ENCODE measurements at places on chromosomes 1 and 21.

GRCh38 chr1:4718071-4718470 is 63.7 kb downstream of the AJAP1 start:
- no peak for DNase-seq

DNA sequence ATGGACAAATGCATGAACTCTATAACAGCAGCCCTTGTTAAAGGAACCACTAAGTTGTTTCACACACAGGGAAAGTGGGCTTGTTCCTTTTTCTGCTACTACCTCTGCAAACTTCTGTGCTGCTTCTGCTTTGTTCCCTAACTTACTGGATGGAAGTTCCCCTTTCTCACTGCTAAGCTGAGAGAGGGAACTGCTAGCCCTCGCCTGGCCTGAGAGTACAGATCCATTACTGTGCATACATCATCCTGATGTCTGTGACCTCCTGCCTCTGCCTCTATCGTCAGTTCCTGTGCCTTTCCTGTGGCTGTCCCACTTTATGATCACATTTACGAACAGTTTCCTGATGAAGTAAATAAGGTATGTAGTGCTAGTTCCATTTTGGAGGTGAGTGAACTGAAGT is 3.5 kb downstream of the GNAT2 start:
- no peak for DNase-seq

GRCh38 chr1:21332554-21333311 is 42.5 kb upstream of the ECE1 start:
- no peak for DNase-seq

GRCh38 chr1:61844006-61844405 is 101.7 kb downstream of the PATJ start:
- DNase-seq: no peak

DNA sequence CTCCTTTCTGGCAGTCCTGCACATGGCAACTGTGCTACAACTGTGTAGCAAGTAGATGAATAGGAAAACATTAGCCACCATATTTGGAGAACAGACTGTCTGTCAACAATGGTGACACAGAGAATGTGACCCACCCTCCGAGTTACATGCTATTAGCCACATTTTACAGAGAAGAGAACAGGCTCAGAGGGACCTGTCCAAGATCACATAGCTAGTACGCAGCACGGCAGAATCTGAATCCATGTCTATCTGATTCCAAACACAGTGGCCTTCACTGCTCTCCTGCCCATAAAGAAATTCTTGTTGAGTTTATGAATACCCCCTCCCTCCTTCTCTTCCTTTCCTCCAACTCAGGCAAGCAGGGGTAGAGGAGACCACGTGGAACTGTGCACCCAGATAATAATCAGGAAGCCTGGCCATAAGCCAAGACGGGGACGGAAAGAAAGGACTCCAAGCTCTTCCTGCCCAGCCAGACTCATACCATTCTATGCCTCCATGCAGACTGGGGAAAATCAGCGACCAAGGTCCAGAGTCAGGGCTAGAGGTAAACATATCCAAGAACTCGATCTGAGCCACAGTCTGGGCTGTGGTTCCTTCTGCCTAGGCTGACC is 78.8 kb downstream of the TRABD2B start:
- DNase-seq: no peak

DNA sequence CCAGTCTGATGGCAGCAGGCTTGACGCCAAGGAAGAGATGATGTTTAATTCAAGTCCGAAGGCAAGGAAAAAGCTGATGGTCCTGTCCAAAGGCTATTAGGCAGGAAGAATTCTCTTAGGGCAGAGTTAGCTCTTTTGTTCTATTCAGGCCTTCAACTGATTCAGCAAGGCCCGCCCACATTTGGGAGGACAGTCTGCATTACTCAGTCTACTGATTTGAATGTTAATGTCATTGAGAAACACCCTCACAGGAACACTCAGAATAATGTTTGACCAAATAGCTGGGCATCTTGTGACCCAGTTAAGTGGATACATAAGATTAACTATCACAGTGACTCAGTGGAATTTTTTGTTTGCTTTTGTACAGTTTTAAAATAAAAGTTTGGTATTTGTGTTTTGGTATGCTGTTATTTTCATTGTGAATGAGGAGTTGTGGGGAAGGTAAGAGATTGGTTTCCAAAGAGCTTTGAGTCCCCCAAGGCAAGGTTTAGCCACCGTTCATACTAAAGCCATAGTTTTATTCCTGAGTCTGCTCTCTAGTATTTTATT is 1.7 kb upstream of the ZNF691 start:
- no peak for DNase-seq

DNA sequence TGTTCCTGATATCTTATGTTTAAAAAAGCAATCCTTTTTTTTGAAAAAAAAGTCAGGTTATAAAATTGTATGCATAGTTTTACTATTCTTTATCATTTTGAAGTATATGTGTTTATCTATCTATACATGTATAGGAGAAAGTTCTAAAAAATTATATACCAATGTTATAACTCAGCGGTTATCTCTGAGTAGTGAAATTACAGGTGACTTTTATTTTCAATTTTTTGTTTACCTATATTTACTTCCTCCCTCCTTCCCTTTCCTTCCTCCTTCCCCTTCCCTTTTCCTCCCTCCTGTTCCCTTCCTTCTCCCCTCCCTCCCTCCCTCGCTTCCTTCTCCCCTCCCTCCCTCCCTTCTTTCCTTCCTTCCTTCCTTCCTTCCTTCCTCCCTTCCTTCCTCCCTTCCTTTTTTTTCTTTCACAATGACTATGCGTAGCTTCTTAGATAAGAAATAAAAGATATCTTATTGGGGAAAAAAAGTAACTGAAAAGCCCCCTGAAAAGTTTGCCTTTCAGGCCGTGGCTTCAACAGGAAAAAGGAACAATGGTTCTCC is 77.1 kb downstream of the ABCA4 start:
- DNase-seq: no peak

DNA sequence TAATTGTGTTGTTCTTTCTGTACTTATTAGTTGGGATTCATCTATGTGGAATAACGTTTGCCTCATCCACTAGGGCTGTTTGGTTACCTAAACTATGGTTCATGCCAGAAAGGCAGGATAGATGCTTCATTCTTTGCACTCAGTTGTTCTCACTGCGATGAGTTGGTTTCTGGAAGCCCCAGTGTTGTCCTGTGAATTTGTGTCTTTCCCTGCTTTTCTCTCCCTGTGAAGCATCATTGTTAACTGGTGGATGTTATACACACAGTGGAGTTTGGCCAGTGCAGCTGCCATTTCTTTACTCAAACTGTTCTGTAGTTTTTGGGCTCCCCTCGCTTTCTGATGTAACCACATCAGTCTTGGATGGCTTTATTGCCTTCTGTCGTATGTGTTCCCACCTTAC is 143.6 kb upstream of the COL6A1 start:
- no peak for DNase-seq

GRCh38 chr21:34558166-34558565 is 46.2 kb upstream of the KCNE1 start:
- no peak for DNase-seq

DNA sequence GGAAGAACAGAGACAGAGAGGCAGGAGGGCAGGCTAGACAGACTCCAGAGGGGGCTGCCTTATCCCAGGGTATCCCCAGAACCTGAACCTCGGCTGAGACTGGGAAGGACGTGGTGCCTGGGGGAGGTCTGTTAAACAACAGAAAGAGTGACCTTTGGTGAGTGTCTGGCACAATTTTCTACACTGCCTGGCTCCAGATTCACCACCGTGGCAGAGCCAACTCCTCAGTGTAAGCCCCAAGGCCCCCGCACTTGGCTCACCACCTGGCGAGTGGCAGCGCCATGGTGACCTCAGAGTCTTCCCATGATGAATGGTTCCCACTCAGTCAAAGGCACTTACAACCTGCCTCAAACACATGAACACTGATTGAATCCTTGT is 6.5 kb downstream of the RD3 start:
- DNase-seq: no peak

- no peak for DNase-seq
Measured at GRCh38 chr1:115753830-115754229, 14.7 kb downstream of the CASQ2 start.

GRCh38 chr1:216457356-216457755 is 34.1 kb upstream of the USH2A start:
- DNase-seq: no peak

DNA sequence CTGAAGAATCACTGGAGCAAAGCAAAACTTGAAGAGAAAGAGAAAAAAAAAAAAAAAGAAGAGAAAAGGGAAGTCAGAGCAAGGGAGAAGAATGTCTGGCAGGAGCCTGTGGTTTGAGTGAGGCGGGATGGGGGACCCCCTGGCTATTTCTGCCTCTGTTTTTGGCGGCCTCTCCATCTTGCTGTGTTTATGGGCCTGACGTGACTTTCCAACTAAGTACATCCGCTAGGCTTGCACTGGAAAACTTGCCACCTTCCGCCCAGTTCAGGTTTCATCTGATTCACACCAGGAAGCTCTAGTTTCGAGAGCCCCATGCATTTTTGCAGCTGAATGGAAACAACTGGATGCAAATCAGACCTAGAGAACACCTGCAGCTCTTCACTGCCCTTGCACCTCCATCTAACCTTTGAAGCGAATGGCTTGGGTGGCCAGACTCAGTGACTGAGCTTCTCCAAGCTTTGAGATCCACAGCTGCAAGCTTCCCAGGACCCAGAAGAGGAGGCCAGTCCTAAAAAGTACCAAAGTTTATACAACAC is 28.0 kb downstream of the TBX15 start:
- no peak for DNase-seq

DNA sequence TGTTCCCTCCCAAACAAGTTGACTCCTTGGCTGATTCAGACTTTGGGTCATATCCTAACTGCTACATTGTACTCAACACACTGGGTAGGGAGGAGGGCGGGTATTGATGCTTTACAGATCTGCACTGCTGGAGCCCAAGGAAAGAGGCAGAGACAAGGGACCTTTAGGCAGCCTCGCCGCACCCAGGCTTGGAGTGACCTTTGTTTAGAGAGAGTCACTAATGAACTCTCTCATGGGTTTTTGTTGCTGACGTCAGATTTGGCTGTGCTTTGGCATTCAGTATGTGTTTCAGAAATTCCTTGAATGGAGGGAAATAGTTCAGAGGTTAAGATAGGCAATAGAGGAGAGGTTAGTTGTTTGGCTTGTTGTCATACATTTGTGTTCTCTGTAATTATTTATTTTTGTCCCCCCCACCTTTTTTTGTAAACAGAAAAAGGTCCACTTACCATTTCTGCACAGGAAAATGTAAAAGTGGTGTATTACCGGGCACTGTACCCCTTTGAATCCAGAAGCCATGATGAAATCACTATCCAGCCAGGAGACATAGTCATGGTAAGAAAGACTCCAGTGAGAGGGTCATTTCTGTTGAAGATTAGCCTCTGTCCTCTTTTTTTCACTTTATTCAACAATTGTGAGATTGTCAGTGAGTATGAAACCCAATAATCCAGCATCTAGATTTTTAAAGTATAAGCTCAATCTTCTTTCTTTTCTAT is 116.1 kb downstream of the ATP5PO start:
- no peak for DNase-seq

DNA sequence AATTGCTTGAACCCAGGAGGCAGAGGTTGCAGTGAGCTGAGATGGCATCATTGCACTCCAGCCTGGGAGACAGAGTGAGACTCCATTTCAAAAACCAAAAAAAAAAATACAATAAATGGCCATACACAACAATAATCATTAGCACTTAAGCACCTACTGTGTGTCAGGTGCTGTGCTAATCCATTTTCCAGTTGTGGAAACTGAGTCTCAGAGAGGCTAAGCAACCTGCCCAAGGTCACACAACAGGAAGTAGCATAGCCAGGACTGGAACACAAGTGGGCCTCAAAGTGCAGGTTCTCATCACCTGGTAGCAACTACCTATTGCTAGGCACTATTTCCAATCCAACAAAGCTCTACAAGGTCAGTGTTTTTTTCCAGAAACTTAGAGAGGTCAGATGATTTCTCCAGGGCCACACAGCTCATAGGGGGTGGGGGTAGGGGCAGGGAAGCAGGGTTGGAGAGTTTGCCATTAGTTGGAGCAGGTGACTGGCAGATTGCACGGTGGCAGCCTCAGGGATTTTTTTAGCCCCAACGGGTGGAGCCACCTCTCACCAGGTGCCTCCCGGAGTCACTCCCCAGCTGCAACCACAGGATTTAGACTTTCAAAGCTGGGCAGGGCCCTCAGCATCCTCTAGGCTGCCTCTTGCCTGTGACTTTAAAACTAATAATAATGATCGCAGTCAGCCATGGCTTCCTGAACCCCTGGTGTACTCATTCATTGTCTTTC is 52.5 kb upstream of the ID3 start:
- DNase-seq: no peak

- no peak for DNase-seq
Measured at GRCh38 chr1:5753549-5754421, 238.4 kb downstream of the NPHP4 start.

DNA sequence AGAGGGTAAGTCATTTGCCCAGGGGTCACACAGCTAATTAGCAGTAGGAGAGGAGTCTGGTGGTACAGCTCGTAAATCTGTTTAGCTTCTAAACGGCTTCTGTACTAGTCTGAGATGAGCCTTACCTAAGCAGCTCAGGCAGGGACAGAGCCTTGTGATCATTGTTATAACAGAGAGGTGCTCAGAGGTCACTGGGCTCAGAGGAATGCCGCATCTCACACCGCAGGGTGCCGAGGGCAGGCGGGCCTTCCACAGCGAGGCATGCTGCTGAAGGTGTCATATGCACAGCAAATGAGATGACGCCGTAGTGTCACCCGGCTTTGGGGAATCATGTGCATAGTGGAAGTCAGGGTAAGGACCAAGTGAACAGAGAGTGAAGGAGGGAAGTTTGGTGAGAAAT is 305.2 kb upstream of the FMN2 start:
- no peak for DNase-seq

- no peak for DNase-seq
Measured at GRCh38 chr1:212634252-212634651, 25.7 kb downstream of the ATF3 start.

DNA sequence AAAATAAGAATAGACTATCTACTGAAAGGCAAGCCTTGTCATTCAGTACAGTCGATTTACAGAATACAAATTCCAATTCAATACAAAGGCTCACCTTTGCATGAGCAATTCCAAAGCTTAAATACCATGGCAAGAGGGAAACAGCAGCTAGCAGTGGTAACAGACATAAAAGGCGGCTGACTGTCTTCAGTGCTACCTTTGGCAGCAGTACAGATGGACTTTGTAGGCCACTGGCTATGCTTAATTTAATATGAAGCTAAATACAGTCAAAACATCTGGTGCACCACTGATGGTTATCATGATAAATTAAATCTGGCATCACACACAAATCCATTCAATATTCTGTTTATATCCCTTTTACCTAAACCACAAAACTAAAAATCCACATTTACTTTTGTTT is 62.4 kb downstream of the RERE start:
- no peak for DNase-seq
